Left cardiac atrium (tissue), 4 donors: ENCODE measurements at places on chromosomes 16 and 17. TPM values are rescaled to one million over a fixed set of nuclear protein-coding genes. Genes with fewer than 3 reads are reported as not detected.

Gene UTS2R
- total RNA-seq = 1.4 TPM

Gene FN3K
- 49.9 TPM for total RNA-seq

Gene KRTAP2-1
- total RNA-seq = not detected

Gene KRTAP1-5
- not detected for total RNA-seq

Gene NPIPA2
- total RNA-seq = 3.6 TPM

Gene GAS2L2
- total RNA-seq = 1.1 TPM

Gene CNTROB
- 13.6 TPM for total RNA-seq

DNA sequence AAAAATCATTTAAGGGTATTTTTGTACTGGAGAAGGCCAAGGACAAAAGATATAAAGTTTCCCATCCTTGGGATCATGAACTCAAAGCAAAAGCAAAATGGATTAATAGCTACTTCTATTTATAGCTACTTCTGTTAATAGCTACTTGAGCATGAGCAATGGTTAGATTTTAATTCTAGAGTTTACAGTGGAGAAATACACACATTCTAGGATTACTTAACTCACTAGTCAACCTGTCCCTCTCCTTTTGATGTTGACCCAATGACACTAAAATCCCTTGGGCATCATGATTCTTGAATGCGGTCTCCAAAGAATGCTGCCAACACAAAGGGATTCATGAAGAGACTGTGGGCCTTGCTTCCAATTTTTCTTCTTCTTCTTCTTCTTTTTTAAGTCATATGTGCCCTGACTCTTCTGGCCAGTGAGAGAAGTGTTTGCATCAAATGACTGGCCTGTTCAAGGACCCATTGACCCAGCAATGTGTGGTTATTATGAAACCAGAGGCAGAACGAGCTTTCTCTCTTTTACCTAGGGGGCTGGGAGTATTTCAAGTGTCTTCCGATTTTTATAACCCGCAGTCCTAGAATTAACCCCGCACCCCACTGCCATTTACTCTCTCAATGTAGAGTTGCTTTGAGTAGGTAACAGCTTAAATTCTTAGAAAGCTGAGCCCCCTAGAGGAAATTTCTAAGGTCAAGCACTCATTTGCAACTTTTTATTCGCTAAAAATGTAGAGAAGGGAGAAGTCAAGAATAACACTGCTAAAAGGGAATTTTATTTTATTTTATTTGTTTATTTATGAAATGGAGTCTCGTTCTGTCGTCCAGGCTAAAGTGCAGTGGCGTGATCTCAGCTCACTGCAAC is 34.6 kb downstream of the OTOA start:
- DNase-seq = no peak

- DNase-seq = no peak
These were observed 288.9 kb upstream of the CDH11 start for GRCh38 chr16:65410801-65411200.

GRCh38 chr16:66574531-66574930 is 4.7 kb upstream of the CMTM2 start:
- no peak for DNase-seq

- DNase-seq = peak; percentile 79
These were observed 56.8 kb downstream of the BEAN1 start for GRCh38 chr16:66483689-66484452.

DNA sequence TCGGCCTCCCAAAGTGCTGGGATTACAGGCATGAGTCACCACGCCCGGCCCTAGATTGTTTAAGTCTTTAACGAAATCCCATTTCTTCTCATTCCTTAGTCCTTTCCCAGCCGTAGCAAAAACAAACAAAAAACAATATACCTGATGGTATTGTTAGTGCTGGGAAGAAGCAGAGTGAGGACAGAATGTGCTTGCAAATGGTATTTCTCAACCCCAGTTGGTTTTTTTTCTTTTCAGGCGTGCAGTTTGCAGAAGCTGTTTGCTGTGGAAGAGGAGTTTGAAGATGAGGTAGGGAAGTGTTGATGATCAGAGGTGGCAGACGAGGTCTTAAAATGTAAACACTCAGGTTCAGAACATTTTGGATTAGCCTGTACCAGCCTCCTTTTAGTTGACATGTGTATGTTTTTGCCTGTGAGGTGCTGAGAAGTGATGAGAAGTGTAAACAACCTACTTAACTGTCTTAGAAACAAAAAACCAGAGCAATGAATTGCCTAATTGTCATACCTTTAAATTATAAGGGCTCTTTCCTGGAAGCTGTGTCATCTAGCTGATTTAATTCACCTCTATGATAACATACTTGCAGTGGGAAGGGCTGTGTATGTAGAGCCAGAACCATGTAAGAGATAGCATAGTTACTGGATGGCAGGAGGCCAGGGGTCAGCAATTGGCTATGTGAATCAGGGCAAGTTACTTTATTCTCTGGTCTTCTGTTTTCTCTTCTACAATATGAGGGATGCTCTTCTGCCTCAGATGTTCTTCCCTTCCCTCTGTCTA is 3.4 kb downstream of the HROB start:
- peak; percentile 57 for DNase-seq

DNA sequence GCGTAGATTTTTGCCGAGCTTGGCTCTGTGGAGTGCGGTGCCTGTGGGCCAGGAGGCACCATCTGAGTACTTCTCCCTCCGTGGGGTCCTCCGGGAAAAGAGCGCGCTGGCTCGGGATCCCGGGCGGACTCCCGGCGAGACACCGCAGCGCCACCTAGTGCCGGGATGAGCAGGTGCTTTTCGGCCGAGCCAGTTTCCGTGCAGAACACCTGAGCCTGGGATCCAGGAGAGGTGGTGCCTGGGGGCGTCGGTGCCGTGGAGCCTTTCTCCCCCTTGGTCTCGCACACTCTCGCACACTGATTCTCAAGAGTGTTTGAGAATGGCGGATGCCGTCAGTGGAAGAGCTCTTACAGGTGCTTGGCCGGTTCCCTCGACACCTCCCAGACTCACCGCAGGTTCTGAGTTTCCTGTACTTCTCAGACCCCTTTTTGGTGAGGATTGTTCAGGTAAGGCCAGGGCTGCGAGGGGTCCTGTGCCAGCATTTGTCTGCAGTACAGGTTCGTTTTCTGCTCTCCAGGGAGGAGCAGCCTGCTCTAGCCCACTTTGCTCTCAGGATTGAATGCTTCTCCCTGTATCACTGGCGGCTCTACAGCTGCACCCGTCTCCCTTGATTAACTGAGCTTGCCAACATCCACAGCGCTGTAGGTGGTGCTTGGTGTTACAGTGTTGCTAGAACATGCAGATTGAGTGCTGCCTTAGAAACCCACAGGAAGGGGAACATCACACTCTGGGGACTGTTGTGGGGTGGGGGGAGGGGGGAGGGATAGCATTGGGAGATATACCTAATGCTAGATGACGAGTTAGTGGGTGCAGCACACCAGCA is 23.3 kb downstream of the TBCD start:
- DNase-seq = peak; percentile 75

GRCh38 chr16:22092143-22092933 is at the start of gene VWA3A:
TSS of gene VWA3A (plus strand) at chr16:22092541. CDS start at chr16:22092638, 97 bp downstream.
- no peak for DNase-seq

DNA sequence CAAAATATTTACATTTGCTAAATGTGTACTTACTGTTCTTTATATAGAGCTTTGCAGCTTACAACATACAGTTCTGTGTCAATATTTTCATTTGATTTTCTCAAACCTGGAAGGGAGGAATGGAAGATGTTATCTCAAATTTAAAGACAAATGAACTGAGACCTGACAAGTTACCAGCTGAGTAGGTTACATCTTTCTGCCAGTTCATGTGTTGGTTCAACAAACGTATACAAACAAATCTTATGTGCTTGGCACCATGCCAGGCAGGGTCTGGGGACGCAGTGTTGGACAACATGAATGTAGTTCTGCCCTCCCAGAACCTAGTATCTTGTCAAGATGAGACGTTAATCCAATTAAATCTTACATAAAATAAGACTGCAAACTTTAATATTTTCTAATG is 507.5 kb upstream of the HSBP1 start:
- no peak for DNase-seq

DNA sequence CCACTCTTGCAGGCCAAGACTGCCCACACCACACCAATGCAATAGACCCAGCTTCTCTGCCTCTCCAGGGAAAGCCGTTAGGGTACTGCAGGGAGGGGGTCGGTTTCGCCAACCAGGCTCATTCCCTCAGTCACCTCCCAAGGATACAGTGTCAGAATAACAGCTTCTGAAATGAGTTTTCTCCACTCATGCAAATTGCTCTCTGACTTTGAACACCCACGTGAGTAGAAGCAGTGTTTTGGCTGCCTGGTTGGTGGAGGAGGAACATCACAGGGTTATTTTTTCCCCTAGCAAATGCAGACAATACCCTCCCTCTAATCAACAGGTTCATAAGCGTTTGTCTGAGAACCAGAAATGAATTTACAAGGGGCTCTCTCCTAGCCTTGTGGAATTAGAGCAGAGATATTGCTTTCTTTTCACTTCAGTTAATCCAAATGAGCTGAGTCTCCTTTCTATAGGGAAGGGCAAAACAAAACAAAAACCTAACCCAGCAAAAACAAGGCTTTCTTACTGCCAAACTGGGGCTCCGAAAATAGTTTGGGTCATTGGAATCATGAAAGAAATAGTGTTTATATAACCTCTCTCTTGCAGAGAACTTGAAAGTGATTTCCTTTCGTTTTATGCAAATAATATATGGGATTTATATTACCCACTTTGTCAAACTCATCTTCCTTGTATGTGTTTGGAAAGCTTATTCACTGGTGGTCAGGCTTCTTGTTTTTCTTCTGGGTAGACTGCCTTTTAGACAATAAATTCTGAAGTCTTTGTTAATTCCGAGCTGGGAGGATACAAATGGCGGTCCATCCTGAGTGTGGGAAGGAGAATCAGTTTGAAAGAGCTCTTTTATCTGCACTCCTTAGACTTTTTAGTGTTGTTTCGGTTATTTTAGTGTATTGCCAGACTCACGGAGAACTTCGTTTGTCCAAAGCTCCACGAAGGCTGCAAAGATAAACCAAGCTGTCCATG is 229.9 kb downstream of the MSI2 start:
- no peak for DNase-seq

DNA sequence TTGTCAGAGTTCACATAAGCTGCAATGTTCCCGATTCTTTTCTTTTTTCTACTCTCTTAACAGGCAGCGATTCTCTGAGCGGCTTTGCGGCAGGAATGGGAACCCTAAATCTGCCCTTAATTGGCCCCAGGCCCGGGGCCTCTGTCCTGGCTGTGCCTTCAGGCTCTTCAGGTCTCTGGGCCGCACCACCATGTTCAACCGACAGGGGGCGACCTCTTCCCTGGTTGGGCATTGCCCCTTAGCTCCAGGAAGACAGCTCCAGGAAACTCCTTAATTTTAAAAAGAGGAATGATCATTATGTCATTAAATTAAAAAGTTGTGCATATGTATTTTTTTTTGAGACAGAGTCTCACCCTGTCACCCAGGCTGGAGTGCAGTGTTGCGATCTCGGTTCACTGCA is 20.3 kb downstream of the CACNG5 start:
- no peak for DNase-seq

GRCh38 chr17:73591296-73592078 is 52.8 kb downstream of the SDK2 start:
- no peak for DNase-seq

GRCh38 chr17:48747445-48748363 is 19.2 kb upstream of the HOXB13 start:
- no peak for DNase-seq

DNA sequence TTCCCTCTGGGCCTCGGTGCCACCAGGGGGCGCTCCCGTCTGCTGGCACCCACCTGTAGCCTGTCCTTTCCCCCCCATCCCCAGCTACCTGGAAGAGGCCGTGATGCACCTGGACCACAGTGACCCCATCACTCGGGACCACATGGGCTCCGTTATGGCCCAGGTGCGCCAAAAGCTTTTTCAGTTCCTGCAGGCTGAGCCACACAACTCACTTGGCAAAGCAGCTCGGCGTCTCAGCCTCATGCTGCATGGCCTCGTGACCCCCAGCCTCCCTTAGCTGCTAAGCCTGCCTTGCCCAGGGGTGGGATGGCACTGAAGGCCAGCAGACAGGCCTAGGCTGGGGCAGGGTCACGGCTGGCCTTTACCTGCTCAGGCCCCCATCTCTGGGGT is 818 bp upstream of the NRN1L start:
- DNase-seq = peak; percentile 63

- DNase-seq = no peak
These were observed 299.4 kb upstream of the IRX3 start for GRCh38 chr16:54585998-54586340.

DNA sequence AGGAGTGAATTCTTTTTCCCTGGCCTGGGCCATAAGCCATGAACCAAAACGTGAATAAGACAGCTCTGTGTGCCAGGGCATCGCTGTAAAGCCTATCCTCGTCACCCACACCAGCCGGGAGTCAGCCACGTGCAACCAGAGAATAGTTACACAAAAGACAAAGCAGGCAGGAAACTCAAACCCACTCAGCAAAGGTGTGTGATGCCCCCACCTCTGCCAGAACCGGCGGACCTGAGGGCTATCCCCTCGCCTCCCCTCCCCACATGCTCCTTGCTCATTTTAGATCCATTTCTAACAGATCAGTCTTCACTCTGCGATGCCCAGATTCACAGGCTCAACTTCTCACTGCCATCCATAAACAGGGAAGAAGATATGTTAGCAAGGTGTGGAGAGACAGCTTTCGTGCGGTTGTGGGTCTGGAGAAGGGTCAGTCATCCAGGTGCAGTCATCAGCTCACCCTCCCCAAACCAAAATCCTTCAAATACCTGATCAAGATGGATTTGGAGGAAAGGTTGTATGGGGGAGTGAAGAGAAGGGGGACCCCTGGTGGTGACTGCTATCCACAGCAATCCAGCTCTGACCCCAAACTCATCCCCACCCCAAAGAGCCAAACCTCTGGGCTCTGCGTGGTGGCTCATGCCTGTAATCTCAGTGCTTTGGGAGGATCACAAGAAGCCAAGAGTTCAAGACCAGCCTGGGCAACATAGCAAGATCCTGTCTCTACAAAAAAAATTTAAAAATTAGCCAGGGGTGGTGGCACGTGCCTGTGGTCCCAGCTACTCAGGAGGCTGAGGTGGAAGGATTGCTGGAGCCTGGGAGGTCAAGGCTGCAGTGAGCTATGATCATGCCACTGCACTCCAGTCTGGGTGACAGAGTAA is 219.2 kb downstream of the C16orf78 start:
- no peak for DNase-seq

DNA sequence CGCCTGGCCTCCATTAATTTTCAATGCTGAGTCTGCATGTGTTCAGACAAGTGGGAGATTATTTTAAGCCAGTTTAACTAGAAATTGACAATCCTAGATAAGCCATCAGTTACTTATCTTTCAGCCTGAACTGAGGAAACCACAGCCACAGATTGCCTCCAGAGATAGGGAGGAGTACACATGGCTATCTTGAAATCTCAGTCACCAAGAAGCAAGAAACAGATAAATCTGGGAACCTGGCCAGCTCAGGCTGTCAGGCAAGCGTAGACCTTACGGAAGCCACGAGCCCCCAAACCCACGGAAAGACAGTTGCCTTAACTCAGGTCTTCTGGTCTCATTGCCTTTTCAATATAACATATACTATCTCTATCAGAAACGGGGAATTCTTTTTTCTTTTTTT is 2.0 kb upstream of the GLG1 start:
- no peak for DNase-seq

GRCh38 chr16:81553814-81554675 is 109.4 kb downstream of the CMIP start:
- DNase-seq = peak; percentile 39

- peak; percentile 89 for DNase-seq
These were observed 2.4 kb upstream of the BCKDK start for GRCh38 chr16:31105677-31106213.

- peak; percentile 92 for DNase-seq
These were observed 13.5 kb upstream of the ITGB3 start for GRCh38 chr17:47239967-47240651.
